SK-MEL-5 (cell line): ENCODE measurements at places on chromosomes 1 and 21. TPM values are rescaled to one million over a fixed set of nuclear protein-coding genes. Genes with fewer than 3 reads are reported as not detected.

C1orf198 gene
- 23.9 and 24.3 TPM in 2 replicates for total RNA-seq

PYHIN1 gene
- total RNA-seq: not detected in 2 replicates

C21orf91 gene
- total RNA-seq: 37.7 and 40.5 TPM in 2 replicates

PPFIA4 gene
- 4.5 and 4.8 TPM in 2 replicates for total RNA-seq

LIN28A gene
- total RNA-seq: not detected in 2 replicates

RAP1GAP gene
- total RNA-seq: 0.61 and 0.95 TPM in 2 replicates

CYP4X1 gene
- not detected in 2 replicates for total RNA-seq

KIF14 gene
- 8.7 and 10.2 TPM in 2 replicates for total RNA-seq

TGFB2 gene
- 1.8 and 2.1 TPM in 2 replicates for total RNA-seq

RHD gene
- total RNA-seq: 1.2 and 2.2 TPM in 2 replicates

WASF2 gene
- total RNA-seq: 9.7 and 11.0 TPM in 2 replicates

TCEA3 gene
- 0.05 TPM in 1 of 2 replicates, not detected in the other for total RNA-seq

CYYR1 gene
- 0.05 TPM in 1 of 2 replicates, not detected in the other for total RNA-seq

KRTAP12-2 gene
- not detected in 2 replicates for total RNA-seq

RHOU gene
- total RNA-seq: 0.79 and 0.80 TPM in 2 replicates

LAMB3 gene
- total RNA-seq: 0.88 and 2.0 TPM in 2 replicates

GRIK1 gene
- total RNA-seq: 0.05 and 0.11 TPM in 2 replicates

REN gene
- not detected in 2 replicates for total RNA-seq

SMCP gene
- total RNA-seq: not detected in 2 replicates

RAB25 gene
- total RNA-seq: not detected in 2 replicates
